ENCODE measurements at places on chromosomes 13 and 19.
A peak's percentile ranks its signal among the peaks of the same experiment; 100 is the strongest.

GRCh38 chr13:35814605-35815011 lies 316.6 kb downstream of the DCLK1 start:
- DNase-seq, result no peak

DNA sequence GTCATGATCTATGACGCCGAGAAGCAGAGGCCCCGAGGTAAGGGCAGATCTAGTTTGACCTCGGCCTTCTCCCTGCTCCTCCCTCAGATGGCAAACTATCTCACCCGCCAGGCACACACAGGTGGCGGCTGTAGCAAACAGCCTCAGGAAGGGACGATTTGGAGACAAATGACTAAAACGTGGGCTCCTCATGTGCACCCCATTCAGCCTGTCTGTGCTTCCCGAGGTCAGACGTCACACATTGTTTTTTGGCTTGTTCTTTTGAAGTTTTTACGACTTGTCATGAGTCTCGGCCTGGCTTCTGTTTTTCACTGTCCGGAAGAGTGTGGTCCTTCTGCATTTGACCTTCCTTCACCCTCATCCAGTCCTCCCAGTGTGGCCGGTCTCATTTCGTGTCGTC lies 15.0 kb downstream of the DAZAP1 start:
- no peak for DNase-seq

GRCh38 chr13:114128624-114129522 lies 3.5 kb downstream of the RASA3 start:
- peak; percentile 97 for DNase-seq

- peak; percentile 68 for DNase-seq
Observed at GRCh38 chr13:44278166-44278565, 95.5 kb upstream of the SERP2 start.

DNA sequence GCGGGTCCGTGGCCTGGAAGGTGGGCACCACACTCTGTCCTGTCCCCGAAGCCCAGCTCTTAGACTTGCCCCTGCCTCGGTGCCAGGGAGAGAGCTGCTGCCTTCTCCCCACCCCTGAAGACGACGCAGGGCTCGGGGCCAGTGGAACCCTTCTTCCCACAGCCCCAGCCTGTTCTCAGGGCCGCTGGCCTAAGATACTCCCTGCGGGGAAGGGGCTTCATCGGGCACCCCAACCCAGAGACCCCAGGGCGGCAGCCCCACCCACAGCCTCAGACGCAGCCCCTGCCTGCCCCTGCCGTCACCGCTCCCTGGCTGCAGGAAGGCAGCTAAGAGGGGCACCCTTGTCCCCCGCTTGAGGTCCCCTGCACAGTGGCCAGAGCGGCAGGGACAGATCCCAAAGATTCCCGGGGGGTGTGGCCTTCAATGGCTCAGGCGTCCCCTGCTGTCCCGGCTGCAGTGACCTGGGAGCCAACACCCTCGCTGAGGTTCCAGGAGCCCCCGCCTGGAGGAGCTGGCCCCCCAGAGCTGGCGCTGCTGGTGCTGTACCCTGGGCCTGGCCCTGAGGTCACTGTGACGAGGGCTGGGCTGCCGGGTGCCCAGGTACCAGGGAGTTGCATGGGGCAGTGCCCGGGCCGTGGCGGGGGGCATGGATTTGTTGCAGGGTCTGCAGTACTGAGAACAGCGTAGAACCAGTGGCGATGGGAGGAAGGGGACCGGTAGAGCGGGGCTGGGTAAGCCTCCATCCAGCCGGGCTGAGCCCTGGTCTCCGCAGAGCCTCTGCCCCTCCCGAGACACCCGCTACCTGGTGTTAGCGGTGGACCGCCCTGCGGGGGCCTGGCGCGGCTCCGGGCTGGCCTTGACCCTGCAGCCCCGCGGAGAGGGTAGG lies 1.0 kb downstream of the AMH start:
- no peak for DNase-seq

GRCh38 chr19:1796395-1797142 lies 15.5 kb downstream of the ATP8B3 start:
- DNase-seq, result no peak

DNA sequence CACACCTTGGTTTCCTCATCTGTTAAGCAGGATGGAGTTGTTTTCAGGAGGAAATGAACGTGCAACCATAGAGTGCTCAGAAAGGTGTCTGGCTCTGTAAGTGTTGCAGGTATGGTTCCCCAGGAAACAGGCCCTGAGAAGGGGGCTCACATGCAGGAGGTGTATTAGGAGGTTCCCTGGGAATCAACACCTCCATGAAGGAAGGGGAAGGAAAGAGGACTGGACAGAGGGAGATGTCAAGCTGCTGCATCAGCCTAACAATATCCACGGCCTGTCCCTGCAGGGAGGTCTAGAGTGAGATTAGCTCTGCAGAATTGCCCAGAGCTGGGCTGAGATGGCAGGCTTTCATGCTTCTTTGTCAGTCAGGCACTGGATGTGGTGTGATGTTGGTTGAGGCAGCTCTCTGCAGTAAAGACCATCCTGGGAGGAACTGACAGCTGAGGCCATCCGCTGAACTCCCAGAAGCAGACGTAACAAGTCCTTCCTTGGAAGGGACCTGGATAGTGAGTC lies 373.3 kb downstream of the ZNF536 start:
- DNase-seq, result no peak

- DNase-seq, result peak; percentile 97
Observed at GRCh38 chr19:1592755-1593500, at the start of gene MBD3. MBD3 (minus strand) TSS chr19:1592865; CDS start chr19:1592631, 234 bp downstream.

- DNase-seq, result no peak
Observed at GRCh38 chr13:26695891-26696311, 64.7 kb downstream of the GPR12 start.

- DNase-seq, result no peak
Observed at GRCh38 chr13:42270857-42271215, 1.1 kb upstream of the AKAP11 start.

GRCh38 chr13:47869776-47870175 lies 131.3 kb downstream of the SUCLA2 start:
- no peak for DNase-seq

- DNase-seq, result no peak
Observed at GRCh38 chr19:56837004-56837403, 3.5 kb downstream of the PEG3 start.

- DNase-seq, result peak; percentile 93
Observed at GRCh38 chr19:7488736-7489353, at the start of gene PEX11G. PEX11G (minus strand) TSS chr19:7489035; CDS start chr19:7489010, 25 bp downstream.

DNA sequence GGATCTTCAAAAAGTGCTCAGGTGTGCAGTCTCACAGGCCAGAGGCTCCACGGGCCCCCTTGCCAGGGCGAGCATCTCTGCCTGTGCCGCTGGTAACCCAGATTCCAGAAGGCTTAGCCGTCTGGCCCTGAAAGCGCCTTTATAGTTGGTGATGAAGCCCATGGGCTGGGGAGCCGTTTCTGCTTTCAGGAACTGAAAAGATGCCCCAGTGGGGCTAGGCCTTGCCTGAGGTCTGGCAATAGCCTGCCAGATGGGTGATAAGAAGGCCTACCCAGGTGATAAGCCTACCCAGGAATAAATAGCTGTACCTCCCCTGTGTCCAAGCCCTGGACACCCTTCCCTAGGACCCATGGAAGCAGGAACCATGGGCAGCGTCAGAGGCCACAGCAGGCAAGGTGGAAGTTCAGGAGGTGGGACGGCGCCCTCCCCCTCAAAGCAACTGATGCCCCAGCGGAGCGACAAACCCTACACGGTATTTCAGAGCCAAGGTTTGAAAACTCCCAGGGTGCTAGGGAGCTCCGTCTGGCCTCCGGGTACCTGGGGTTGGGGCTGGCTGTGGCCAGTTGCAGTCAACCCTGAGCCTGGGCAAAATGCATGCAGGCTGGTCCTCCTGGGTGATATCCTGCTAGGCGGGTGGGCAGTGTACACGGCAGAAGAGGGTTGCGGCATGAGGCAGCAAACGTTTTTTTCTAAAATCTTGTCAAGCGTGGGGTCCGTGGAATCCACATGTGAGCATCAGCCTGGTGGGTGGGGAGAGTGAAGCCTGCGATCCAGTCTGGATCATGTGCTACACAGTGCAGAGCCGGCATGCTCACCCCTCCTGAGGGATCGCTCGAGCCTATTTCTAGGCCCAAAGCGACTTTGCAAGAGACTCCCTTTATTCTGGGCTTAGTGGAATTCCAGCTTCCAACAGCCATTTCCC lies 45.3 kb downstream of the ACTN4 start:
- no peak for DNase-seq

- DNase-seq, result no peak
Observed at GRCh38 chr13:42350141-42350540, 78.2 kb downstream of the AKAP11 start.

DNA sequence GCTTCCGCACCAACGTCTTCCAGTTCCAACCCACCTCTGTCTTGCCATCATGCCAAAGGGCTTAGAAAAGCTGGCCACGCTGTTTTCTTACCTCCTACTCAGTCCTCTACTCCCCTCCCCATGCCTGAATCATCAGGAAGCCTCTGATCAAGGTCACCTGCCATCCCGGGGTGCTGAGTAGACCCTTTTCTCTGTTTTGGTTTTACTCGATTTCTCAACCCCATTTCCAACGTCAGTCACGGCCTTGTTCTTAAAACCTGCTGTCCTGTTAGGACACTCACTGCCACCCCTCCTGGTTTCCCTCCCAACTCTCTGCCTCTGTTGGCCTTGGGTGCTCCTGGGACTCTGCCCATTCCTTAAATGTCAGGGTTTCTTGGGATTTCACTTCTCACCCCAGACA lies 350.1 kb downstream of the FOXO1 start:
- no peak for DNase-seq

- DNase-seq, result no peak
Observed at GRCh38 chr19:18894254-18895037, 1.5 kb downstream of the CERS1 start.

- DNase-seq, result peak; percentile 11
Observed at GRCh38 chr19:40803857-40804782, 5.1 kb downstream of the EGLN2 start.

GRCh38 chr13:102598061-102598460 lies 1.3 kb downstream of the TPP2 start:
- DNase-seq, result peak; percentile 22

DNA sequence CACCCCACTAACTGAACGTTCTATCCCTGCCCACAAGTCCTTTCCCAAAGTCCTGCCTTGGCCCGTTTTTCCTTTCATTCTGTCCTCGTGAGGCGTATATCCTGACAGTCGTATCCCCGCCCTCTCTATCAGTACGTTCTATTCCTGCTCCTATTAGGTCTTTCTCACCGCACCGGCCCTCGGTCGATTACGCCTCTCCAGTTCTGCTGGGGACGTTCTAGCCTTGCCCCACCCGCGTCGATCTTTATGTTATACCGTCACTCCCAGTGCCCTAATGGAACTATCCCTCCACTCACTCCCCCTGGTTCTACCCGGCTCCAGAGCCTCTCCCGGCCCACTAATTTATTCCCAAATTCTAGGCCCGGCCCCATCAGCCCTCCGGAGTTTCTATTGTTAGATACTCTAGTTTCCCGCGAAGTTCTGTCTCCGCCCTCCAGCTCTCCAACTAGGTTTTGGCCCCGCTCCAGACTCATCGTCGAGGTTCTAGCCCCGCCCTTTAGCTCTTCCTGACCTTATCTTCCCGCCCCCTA lies 2.0 kb downstream of the PLAUR start:
- DNase-seq, result peak; percentile 63

DNA sequence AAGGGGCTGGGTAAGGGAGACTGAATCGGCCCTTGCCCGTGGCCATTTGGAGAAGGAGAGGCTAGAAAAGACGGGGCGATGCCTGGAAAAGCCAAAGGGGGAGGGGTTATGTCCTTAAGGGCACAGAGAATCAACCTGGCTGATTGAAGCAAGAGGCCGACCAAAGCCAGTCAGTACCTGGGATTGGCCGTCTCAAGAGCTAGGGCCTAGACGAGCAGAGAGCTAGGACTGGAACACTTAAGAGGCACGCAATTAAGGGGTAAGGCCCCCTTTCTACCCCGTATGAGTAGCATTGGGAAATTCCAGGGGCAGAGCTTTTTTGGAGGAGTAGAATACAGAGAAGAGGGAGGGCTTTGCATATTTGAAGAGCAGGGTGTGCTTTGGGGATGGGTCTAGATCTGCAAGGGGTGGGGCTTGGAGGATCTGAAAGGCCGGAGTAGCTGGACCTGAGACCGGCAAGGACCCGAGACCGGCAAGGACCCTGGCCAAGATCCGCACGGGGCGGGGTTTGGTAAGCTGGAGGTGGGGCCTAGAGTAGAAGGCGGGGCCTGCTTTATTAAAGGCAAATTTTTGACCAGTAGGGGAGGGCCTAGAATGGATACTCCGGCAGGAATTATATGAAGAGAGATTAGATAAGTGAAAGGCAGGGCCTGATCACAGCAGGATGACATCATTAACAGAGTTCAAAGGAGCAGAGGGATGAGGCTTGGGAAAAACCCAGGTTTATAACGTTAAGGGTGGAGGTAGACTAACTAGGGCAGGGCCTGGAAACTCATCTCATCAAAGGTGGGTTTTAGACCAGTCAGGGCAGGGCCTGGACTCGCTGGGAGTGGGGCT lies 10.7 kb upstream of the CACNG6 start:
- peak; percentile 90 for DNase-seq

DNA sequence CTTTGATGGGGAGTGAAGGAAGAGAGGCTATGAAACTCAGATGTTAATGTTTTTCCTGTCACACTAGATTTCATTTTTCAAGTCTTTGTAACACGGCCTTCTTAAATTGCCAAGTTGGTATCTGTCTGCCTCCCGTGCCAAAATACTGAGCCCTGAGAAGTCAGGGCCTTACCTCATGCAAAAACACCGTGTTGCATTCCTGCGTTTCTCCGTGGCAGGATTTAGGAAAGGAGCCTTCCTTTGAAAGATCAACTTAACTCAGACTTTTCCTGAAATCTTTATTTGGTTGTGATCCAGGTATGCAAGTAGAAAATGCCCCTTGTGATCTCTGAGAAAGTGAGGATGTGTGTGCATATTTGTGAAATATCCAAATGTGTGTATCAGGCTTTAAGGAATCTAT lies 1291.0 kb upstream of the SLC10A2 start:
- DNase-seq, result no peak

GRCh38 chr19:5515737-5516136 lies 52.0 kb downstream of the TINCR start:
- no peak for DNase-seq

DNA sequence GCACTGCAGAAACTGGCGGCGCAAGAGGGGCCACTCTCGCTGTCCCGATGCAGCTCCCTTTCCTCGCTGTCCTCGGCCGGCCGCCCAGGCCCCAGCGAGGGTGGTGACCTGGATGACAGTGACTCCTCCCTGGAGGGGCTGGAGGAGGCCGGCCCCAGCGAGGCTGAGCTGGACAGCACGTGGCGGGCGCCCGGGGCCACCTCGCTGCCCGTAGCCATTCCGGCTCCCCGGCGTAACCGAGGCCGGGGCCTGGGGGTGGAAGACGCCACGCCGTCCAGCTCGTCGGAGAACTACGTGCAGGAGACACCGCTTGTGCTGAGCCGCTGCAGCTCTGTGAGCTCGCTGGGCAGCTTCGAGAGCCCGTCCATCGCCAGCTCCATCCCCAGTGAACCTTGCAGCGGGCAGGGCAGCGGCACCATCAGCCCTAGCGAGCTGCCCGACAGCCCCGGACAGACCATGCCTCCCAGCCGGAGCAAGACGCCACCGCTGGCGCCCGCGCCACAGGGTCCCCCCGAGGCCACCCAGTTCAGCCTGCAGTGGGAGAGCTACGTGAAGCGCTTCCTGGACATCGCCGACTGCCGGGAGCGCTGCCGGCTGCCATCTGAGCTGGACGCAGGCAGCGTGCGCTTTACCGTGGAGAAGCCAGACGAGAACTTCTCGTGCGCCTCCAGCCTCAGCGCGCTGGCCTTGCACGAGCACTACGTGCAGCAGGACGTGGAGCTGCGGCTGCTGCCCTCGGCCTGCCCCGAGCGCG lies 12.4 kb downstream of the C19orf25 start:
- DNase-seq, result no peak

GRCh38 chr19:2333027-2333806 lies 4.7 kb downstream of the SPPL2B start:
- no peak for DNase-seq

GRCh38 chr19:41795031-41795461 lies 1.3 kb upstream of the CEACAM3 start:
- DNase-seq, result peak; percentile 63

Measured in dermis blood vessel endothelial cell (primary cell).